ENCODE measurements at places on chromosomes 2 and 18. TPM values are rescaled to one million over a fixed set of nuclear protein-coding genes. Genes with fewer than 3 reads are reported as not detected.

SPATS2L gene
- 192 TPM for total RNA-seq

- peak; percentile 82 for DNase-seq
These were observed 60.1 kb downstream of the ASAP2 start for GRCh38 chr2:9266711-9267110.

DNA sequence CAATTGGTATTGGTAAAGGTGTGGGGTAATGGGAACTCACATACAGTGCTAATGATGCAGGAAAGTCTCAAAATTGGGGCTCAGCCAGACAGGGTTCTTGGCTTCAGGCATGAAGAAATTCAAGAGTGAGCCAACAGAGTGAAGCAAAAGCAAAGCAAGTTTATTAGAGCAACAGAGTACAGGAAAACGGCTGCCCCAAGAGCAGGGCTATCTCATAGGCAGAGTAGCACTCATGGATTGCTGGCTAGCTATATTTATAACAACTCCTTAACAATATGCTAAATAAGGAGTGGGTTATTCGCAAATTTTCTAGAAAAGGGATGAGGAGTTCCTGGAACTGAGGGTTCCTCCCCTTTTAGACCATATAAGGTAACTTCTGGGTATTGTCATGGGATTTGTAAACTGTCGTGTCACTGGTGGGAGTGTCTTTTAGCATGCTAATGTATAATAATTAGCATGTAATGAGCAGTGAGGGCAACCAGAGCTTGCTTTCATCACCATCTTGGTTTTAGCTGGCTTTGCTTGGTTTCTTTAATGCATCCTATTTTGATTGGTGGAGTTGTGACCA is 233.8 kb upstream of the NOL4 start:
- no peak for DNase-seq

DNA sequence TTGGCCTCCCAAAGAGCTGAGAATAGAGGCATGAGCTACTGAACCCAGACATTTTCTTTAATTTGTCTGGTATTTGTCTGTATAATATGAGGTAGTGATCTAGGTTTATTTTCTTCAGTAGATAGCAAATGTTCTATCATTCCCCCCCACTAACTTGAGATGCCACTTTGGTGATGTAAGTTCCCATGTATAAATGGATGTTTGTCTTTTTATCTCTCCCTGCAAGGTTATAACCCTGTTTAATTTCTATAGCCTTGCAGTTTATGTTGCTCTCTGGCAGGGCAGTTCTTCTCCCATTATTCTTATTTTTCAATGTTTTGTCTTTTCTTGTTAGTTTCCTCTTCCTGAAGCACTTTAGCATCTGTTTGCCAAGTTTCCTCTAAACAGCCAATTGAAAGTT is 39.1 kb upstream of the MAP4K4 start:
- DNase-seq, result peak; percentile 11

GRCh38 chr2:240919161-240919781 is 13.1 kb downstream of the CROCC2 start:
- no peak for DNase-seq

DNA sequence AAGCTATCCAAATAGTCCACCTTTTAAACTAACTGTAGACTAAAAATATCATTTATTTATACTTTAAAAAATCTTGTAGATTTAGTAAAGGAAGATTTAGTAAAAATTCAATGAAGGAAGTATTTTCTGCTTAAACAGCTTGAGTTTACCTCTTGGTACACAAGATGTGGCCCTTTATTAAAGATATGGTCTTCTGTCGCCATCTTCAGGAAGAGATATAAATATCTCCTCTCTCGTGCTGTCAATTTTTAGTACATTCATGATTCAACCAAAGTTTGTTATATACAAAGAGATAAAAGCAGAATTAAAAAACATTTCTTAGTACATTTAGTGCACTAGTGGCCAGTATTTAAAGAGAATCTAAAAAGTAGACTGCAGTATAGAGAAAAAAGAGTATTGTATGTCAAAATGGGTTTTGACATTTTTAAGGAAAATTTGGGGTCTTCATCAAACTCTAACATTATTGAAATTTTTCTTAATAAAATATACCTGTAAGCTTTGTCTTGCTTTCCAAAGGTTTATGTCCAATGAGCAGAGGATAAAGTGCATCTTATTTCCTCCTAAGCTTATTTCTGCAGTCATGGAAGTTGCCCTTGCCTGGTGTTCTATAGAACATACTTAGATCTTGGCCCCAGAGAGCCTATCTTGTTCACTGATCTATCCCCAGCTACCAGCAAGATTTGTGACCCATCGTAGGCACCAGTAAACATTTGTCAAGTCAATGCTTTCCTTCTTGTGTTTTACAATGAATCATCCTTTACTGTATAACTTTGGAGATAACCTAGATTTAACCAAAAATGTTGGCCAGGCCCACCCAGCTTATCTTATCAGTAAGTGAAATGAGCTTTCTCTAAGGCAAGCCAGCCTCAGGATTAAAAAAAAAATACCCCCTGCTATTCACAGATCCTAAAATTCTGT is 18.5 kb upstream of the EML6 start:
- DNase-seq, result peak; percentile 34

- DNase-seq, result no peak
These were observed 59.1 kb downstream of the RMDN2 start for GRCh38 chr2:37984176-37984575.

- no peak for DNase-seq
These were observed 94.0 kb upstream of the ITGA6 start for GRCh38 chr2:172333235-172333977.

ARL4C gene
- total RNA-seq, result 59.3 TPM

NTSR2 gene
- not detected for total RNA-seq

- no peak for DNase-seq
These were observed 15.4 kb upstream of the TET3 start for GRCh38 chr2:73969356-73969755.

FTCDNL1 gene
- total RNA-seq, result 0.45 TPM

DNA sequence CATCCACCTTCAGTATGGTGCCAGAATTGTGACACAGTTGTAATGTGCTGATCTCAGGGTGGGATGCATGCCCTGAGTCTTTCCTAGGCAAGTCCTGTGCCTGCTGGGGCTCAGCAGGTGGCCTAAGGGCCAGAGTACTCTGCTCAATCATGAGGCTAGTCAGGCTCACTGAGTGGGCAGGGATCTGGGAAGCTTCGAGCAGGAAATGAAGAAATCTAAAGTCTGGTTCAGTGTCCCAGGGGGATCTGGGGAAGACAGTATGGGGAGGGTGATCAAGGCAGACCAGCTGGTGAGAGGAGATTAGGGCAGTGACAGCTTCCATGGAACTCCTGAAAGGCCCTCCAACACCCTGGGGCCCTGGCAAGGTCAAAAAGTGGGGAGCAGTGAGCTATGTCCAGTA is 8.9 kb upstream of the ANKRD29 start:
- no peak for DNase-seq

- DNase-seq, result no peak
These were observed 3.7 kb downstream of the SMAD7 start for GRCh38 chr18:48947092-48947491.

GRCh38 chr2:207202645-207203044 is 36.9 kb upstream of the KLF7 start:
- DNase-seq, result peak; percentile 30

- no peak for DNase-seq
These were observed 537 bp downstream of the AGFG1 start for GRCh38 chr2:227472265-227473121.

GRCh38 chr2:225824748-225825449 is 425.4 kb downstream of the NYAP2 start:
- DNase-seq, result no peak

- no peak for DNase-seq
These were observed 1105.4 kb upstream of the KLHL29 start for GRCh38 chr2:22279541-22279940.

- peak; percentile 55 for DNase-seq
These were observed 59.9 kb downstream of the TNP1 start for GRCh38 chr2:216799873-216800431.

SLC4A3 gene
- total RNA-seq, result 11.2 TPM

DNA sequence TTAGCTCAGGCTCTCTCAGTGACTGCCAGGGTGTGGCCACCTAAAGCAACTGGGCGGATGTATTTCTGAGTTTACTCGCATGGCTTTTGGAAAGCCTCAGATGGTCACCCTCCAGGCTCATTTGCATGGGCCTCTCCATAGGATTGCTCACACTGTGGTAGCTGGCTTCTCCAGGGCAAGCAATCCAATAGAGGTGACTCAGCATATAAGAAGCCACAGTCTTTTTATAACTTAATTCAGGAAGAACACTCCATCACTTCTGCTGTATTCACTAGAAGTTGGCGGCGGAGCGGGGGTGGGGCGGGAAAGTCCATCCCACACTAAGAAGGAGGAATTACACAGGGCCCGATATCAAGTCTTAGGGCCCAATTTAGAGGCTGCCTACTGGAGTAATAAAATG is 3.6 kb upstream of the DOK6 start:
- peak; percentile 64 for DNase-seq

CDH2 gene
- 326 TPM for total RNA-seq

FSIP2 gene
- 0.86 TPM for total RNA-seq

GNAL gene
- 3.6 TPM for total RNA-seq

DNA sequence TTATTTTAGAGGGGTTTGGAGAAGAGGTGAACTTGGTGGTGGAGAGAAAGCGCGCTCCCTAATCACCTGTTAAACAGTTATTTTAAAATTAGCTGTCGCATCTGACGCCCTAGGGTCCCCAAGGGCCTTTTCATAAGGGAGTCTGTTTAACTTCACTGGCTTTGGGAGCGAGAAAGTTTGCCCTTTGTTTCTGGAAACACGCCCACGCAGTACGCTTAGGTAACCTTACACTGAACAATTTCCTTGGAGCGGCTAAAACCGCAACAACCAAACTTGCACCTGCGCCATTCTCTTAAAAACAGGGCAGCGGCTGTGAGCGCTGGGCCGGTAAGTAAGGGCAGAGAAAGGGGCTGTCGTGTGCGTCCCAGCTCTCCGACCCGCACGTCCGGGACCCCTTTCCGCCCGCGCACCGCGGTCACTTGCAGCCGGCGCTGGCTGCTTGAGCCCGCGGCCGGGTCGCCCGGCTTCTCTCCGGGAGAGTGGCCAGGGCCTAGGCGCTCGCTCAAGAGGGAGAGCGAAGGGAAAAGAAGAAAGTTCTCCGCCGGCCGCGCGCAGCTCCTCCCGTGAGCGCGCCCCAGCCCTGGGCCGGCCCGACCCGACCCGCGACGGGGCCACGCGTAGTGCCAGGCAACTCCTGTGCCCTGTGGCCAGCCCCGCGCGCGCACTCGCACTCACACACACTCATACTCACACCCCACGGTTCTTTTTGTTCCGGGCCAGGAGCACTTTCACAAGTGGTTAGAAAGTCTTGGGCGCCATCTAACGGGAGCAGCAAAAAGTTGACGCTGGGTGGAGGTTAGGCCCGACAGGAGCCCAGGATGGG is 19.2 kb downstream of the POU3F3 start:
- peak; percentile 71 for DNase-seq

DNA sequence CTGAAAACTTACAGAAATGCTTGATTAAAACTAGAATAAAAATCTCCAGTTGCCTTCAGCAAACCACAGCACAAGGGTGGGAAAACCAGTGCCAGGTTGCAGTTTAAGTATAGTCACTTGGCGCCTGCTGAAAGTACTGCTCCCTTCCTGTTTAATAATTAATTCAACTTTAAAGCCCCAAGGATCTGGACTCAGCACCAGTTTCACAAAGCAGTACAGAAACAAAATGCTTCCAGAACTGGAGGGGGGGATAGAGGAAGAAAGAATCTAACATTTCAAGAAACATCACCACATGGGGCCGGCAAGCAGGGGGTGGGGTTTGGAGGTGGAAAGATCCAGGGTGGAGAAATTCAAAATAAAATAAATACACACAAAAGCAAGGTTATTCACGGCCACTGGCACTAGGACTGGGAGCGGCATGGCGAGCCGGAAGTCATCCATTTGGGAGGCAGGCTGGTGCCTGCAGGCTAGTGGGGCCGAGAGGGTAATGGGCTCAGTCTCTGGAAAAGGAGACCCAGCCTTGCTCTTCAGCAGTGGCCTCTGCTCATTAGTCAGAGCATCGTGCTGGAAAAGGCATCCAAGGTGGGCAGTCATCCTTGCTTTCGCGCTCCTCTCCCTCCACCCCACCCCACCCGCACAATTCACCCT is 85.8 kb downstream of the POU3F3 start:
- DNase-seq, result no peak

DNA sequence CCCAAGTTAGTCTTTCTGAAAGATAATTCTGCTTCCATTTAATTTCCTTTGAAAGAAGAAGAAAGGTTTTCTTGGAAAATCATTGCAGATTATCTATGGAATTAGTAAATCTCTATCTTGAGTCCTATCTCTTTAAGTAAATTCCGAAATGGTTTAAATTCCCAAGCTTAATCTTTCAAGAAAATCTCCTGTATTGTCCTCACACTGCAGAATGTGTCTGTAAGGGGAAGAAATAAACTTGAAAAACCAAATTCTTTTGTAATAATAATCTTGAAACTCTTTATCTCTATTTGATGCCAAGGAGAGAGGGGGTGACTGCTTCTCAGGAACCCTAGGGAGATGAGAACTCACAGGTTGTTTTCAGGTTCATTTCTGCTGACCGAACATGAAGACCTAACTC is 150.8 kb upstream of the ARHGAP28 start:
- no peak for DNase-seq

STPG4 gene
- total RNA-seq, result 0.64 TPM

DNA sequence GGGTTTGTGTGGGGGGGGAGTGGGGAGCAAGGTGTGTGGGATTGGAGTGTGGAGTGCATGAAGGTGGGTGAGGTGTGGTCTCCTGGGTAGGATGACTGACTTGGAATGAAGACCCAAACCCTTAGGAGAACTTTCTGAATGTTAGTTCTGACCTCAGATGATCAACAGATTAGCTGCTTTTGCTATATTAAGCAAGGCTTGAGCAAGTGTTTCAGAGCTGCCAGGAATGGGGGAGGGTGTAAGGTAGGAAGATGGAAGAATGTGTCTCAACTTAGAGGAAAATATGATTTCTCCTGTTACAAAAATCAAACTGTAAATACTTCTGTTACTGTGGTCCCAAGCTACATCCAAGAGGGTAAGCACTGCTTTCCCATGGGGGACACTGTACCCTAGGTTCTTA is 273.6 kb downstream of the TGIF1 start:
- no peak for DNase-seq

DNA sequence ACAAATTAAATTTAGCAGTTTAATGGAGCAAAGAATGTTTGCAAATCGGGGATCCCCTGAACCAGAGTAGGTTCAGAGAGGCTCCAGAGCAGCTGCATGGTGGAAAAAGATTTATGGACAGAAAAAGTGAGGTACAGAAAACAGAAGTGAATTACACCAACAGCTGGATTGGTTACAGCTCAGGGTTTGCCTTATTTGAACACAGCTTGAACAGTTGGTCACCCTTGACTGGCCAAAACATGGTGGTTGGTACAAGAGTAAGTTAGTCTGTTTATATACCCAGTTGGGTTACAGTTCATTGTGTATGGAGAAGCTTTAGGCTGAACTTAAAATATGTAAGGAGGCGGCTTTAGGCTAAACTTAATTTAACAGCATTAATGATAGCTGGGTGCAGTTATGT is 5.4 kb upstream of the CDCA7 start:
- DNase-seq, result no peak

APLF gene
- 2.9 TPM for total RNA-seq

GRCh38 chr2:197486175-197486574 is 13.5 kb downstream of the HSPD1 start:
- DNase-seq, result no peak

DNA sequence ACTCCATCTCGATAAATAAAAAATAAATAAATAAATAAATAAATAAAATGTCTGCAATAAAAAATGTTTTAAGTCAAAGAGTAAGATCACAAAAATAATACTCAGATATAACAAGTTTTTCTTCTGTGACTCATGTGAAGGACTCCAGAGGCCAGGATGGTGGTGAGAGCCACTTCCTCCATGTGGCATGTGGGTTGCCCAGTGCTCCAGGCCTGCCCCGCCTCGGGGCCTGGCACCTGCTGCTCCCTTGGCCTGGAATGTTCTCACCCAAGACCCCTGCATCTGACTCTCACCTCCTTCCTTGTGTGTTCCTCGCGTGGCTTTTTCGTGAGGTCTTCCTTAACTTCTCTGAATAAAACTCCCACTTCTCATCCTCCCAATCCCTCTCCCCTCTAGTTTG is 77.4 kb upstream of the LDLRAD4 start:
- DNase-seq, result no peak

Data from astrocyte (in vitro differentiated cells and primary cell).